ENCODE measurements at places on chromosomes 16 and 17.

- DNase-seq = peak; percentile 52
Observed at GRCh38 chr16:715477-716199, 720 bp downstream of the METRN start.

DNA sequence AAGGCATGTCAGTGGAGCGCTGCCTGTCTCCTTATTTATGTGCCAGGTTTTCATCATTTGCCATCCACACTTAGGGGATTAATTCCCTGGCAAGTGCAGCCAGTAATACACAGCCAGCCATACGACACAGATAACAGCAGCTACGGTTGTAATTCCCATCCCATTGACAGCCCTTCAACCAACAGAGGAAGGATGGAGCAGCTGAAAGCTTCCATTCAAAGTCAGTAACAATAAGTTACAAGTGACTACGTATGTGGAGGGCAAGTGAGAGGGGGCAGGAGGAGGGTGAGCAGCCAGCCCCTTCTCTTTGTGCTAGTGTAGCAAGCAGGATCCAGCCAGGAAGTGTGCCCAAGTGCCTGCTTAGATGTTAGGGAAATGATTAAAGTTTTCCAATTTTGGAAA is 53.8 kb upstream of the LYRM9 start:
- no peak for DNase-seq

DNA sequence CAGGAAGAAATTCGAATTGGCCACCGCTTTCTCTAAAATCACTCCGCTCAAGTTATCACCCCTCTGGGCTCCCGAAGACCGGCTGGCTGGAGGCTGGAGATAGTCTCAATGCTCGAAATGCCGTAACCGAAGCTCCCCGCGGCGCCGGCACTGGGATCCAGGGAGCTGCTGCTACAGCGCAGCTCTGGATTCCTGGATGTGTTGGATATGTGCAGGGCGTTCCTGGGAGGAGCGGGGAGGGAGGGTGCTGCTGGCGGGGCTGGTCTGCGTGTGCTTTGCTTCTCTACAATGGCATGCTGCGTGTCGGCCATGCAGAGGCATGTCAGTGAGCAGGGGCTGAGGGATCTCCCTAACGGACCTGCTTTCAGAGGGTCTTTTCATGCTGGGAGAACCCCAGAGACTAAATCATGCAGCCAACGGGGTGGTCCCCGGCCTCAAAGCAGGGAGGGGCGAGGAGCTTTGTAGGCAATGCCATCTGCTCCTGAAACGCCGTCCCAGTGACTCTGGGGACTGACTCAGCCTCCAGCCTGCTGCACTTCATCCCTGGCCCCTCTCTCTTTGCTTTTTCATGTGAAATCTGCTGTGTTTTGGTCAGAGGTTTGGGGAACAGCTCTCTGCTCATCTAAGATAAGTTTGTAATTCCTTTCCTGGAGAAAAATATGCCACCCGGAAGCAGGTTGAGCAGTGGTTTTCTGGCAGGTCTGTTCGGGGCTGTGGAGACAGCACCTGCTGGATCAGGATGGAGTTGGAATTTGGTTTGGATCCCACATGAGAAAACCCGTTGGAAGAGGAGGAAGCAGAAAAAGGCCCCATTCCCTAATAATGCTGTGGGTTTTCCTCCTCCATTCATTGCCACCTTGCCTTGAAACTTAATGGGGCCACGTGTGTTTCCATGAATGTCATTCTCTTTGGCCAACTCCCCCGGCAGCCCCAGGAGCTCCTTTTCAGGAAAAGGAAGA is 311.4 kb downstream of the SEC14L1 start:
- no peak for DNase-seq

GRCh38 chr17:34726536-34727384 is 147.4 kb downstream of the TMEM132E start:
- no peak for DNase-seq

DNA sequence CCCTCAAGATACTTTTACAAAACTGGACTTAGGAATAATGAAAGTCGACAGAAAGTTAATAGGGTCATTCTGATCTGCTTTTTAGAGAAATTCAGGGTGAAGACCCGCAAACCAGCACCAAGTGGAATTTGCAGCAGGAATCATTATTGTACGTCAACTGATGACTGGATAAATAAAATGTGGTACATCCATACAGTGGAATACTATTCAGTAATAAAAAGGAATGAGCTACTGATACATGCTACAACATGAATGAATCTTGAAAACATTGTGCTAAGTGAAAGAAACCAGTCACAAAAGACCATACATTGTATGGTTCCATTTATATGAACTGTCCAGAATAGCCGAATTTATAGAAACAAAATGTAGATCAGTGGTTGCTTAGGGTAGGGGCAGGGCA is 83.1 kb downstream of the GNAO1 start:
- no peak for DNase-seq

GRCh38 chr16:72844225-72844920 is 203.6 kb downstream of the ZFHX3 start:
- peak; percentile 66 for DNase-seq

DNA sequence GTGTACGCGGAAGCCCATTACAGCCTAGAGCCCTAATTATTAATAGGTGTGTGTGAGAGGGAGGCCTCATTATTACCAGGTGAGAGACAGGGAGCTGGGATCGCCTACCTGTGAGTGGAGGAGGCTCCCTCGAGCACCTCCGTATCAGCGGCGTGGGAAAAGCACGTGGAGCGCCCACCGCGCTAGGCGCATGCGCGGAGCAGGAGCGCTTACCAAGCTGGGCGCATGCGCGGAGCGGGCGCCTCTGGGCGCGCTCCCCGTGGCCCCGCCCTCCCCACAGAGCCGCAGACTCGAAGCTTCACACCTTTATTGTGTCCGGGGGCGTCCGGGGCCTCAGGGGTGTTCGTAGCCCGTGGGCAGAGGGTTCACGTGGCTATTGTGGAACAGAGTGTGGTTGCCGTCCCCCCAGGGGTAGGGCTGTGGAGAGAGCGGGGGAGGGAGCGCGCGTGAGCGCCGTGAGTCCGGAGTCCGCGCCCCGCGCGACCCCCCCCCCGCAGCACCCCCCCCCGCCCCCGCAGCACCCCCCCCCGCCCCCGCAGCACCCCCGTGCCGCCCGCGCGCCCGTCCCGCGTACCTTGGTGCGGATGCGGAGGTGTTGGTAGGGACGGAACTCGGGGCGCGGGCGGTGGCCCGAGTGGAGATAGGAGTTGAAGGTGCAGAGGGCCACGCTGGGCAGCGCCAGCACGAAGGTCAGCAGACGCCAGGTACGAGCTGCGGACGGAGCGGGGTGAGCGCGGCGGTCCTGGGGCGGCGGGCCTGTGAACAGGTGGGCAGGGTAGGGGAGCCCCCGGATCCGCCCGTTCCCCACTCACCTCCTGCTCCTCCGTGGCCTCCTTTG is 500 bp downstream of the COX6A2 start:
- no peak for DNase-seq

- no peak for DNase-seq
Observed at GRCh38 chr17:61201211-61201610, 198.4 kb upstream of the TBX2 start.

DNA sequence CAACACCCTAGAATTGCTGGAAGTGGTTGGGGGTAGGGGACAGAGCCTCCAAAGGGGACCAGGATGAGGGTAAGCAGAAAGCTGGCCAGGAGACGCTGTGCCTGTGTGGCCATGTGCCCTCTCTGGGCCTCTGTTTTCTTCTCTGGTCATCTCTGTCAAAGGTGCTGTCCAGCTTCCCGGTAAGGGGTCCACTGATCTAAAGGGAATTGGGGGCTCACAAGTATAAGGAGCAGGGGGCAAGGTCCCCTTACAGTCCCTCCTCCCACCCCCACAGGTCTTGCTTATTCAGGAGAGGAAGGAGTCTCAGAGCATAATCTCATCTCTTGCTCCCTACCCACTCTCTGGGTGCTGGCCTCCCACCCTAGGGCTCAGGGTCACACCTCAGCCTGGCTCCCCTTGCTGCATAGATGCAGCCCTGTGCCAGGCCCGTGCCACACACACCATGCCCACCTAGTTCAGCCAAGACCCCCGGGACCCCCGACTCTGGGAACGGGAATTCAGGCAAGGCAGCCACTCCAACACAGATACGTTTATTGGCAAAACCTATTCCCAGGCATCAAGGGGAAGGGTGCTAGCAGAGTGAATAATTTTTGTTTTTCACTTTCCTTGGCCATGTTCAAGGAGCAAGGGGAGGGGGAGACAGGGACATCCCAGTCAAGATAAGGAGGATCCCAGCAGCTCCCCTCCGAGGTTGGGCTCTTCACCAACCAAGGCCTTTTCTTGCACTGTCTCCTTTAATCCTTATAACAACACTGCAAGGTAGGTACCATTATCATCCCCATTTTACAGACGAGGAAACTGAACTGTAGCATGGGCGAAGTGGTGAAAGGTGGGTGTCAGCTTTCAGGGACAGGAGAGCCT is 19.8 kb downstream of the SLC4A1 start:
- no peak for DNase-seq

DNA sequence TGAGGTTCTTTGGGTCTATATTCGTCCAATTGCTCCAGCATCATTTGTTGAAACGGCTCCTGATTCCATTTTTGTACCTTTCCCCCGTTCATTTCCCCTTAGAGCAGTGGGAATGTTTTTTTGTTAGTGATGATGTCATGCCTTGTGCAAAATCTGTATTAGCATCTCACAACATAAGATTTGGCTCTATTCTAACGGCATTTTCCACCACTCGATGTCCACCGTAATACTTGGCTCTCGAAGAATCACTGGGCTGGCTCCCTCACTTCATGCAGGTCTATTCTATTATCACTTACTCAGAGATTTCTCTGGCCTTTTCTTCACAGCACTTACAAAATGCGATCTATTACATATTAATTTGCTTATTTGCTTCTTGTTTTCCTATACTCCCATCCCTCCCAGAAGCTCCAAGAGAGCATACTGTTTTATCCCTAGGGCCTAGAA is 571 bp upstream of the NME1 start:
- DNase-seq = no peak

GRCh38 chr17:29575511-29576213 is 7.2 kb downstream of the TP53I13 start:
- DNase-seq = no peak

DNA sequence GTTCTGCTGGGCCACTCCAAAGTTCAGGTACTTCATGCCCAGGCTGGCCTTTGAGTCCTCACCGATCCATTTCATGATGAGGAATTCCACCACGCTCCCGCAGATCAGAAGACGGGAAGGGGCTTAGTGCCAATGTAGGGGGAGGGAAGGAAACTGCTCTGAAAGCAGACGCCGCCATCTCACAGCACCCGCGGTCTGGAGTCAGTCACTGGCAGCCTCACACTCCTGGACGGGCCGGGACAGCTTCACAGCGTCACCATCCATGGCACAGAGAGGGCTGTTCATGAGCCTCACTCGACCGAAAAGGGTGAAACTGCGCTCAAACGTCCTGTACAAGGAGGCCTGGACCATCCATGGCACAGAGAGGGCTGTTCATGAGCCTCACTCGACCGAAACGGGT is 62.0 kb downstream of the RPH3AL start:
- no peak for DNase-seq

GRCh38 chr17:80668375-80669148 is 123.9 kb downstream of the RPTOR start:
- DNase-seq = no peak

DNA sequence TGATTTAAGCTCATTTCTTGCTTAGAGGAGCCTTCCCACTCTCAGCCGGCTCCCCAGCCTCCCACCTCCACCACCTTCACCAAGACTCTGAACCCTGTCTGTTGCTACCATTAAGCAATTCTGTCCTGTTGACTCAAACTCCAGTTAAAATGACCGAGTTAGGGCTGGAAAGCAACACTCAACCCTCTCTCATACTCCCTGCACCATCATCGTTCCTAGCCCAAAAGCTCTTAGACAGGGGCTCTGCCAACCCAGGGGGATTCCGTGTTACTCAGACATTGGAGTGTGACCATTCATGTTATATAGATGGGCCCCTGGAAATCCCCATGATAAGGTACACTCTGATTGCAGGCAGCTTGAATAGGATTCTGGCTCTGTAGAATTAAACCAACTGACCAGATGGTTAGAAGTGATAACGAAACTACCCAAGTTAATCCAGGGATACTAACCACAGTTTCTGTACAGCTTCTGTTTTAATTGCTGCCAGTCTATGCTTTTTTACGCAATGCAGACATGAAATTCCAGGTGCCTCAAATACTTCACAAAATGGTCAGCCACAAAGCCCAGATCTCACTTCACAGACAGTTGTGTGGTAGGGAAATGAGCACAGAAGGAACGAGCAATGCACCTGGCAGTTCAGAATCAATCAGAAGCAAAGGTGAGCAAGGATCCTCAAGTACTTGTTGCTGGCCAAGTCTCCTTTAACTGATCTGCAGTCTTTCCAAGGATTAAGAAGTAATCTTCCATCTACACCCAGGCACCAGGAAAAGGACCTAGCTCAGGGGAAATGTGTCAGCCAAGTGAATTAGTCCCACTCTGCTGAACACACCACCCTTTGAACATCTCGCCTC is 2.1 kb downstream of the SSTR2 start:
- peak; percentile 54 for DNase-seq

GRCh38 chr17:33016920-33017319 is 25.3 kb downstream of the SPACA3 start:
- no peak for DNase-seq

GRCh38 chr16:56684256-56684925 is 2.1 kb downstream of the MT1X start:
- DNase-seq = no peak

- no peak for DNase-seq
Observed at GRCh38 chr17:46818929-46819859, 702 bp upstream of the WNT3 start.

GRCh38 chr17:13917634-13918033 is 151.7 kb upstream of the COX10 start:
- peak; percentile 61 for DNase-seq

DNA sequence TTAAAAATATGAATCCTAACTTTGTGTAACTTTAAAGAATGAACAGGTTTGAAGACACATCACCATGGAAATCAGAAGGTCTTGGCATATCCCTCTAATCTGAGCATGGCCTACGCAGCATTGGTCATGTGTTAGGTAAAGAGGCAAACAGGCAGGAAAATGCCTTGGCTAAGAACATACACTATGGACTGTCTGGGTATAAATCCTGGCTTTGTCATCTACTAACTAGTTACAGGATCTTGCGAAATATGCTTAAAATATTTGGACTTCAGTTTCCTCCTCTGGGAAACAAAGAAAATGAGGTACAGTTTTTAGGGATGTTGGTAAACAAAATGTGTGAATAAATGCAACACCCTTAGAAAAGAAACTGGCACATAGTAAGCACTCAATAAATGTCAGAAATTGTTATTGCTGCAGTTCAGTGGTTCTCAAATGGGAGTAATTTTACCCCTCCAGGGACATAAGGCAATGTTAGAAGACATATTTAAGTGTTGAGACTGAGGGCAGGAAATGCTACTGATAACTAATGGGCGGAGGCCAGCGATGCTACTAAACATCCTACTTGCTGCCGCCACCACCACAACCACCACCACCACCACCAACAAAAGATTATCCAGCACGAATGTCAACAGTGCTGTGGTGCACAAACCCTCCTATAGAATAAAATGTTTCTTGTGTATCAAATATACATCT is 770.8 kb upstream of the SOX9 start:
- no peak for DNase-seq

DNA sequence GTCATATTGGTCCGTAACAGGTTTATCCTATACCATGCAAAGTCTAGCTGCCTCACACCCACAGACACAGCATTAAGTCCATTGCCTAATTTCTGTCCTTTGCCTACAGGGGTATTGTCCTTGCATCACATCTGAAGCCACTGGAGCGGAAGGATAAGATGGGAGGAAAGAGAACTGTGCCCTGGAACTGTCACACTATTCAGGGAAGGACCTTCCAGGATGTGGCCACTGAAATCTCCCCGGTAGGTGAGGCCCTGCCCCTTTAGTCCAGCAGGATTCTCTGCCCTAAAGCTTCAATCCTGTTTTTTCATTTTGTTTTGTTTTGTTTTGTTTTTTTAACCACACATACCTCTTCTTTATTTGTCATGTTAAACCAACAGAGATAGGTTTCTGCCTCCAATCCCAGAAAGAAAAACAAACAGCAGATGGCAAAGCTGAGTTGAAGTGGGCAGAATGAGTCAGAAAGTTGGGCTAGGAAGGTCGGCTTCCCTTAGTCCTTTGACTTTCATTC is 2.2 kb upstream of the EFTUD2 start:
- no peak for DNase-seq
